ENCODE measurements at places on chromosomes 5 and 9.

- no peak for DNase-seq
Observed at GRCh38 chr5:144308906-144309670, 138.4 kb downstream of the KCTD16 start.

GRCh38 chr9:136808075-136808805 lies 492 bp downstream of the RABL6 start:
- no peak for DNase-seq

DNA sequence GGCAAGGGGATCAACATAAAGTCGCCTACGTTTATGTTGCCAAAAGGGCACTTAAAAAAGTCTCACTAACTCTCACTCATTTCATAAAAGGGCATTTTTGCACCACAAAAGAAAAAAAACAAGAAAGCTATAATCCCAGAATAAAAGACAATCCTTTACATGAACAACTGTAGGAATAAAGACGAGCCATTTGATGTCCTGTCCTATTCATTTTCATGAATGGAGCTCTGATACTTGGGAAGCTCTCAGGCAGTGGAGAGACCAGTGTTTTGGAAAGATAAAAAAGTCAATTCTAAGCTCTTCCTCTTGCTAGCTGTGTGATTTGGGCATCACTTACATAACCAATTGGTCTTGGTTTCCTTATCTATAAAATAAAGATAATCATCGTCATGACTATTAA lies 95.5 kb upstream of the EQTN start:
- DNase-seq = no peak

GRCh38 chr5:62450259-62450658 lies 37.7 kb downstream of the IPO11 start:
- no peak for DNase-seq

GRCh38 chr5:124981901-124982300 lies 235.5 kb upstream of the ZNF608 start:
- DNase-seq = no peak

GRCh38 chr9:15104826-15105420 lies 194.7 kb upstream of the FREM1 start:
- no peak for DNase-seq

DNA sequence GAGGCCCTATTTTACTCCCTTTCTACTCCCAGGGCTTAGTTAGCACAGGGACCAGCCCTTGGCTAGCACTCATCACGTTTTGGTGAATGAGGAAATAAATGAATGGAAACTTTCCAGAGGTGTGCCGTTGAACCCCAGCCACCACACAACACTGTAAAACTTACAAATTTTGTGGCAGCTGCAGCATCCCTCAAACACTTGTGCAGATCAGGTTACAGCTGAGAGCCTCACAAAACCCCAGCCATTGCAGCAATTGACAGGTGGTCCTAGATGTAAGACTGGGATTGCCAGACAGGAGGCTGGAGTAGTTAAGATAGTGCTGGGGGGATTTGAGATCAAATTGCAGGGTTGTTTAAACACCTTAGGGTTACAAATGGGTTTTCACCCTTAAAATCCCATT lies 482.2 kb upstream of the KIF2A start:
- no peak for DNase-seq

GRCh38 chr5:131022811-131023497 lies 142.1 kb downstream of the HINT1 start:
- no peak for DNase-seq

GRCh38 chr5:151686674-151687407 lies at the start of gene SPARC:
SPARC (minus strand) TSS chr5:151686915; CDS start chr5:151676188, 10,727 bp downstream.
- DNase-seq = no peak

DNA sequence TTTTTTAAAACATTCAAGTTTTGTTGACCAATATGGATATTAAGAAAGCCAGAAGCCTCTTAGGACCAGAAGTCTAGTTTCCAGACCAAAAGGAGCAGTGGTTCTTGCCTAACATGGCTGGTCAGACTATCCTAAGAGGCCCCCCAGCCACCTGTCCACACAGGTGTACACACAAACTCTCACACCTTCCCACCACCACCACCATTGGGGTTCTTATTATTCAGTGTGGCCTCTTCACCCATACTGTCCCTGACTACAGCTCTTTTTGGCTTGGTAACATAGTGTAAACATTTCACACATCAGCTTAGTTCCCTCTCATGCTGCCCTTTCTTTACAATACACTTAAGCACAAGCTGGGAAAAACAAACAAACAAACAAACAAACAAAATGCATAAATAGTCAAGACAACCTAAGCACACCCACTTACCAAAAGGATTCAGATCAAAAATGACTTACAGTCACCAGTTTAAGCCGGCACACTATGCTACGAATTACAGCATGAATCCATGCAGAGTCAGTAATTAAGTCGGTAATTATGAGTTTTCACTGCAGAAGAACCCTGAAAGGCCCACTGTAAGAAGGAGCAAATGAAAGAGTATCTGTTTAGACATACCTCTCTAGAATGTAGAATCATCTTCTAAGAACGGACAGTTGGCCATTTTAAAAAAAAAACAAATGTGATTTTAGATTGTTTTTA lies 9.5 kb downstream of the LHFPL2 start:
- no peak for DNase-seq

- no peak for DNase-seq
Observed at GRCh38 chr9:123402981-123403509, 47.0 kb downstream of the CRB2 start.

DNA sequence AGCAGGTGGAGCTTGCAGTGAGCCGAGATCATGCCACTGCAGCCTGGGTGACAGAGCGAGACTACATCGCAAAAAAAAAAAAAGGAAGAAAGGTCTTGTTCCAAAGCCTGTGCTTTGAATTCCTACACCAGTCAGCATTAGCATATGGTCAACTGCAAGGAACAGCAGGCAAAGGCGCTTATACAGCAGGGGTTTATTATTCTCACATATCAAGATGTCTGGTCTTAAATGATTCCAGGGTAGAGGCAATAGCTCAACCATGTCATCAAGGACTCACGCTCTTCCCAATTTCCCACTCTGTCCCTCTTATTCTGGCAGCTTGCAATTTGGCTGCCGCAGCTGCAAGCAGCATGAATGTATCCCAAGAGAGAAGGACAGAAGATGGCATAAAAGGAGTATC lies 28.6 kb upstream of the HRH2 start:
- no peak for DNase-seq

DNA sequence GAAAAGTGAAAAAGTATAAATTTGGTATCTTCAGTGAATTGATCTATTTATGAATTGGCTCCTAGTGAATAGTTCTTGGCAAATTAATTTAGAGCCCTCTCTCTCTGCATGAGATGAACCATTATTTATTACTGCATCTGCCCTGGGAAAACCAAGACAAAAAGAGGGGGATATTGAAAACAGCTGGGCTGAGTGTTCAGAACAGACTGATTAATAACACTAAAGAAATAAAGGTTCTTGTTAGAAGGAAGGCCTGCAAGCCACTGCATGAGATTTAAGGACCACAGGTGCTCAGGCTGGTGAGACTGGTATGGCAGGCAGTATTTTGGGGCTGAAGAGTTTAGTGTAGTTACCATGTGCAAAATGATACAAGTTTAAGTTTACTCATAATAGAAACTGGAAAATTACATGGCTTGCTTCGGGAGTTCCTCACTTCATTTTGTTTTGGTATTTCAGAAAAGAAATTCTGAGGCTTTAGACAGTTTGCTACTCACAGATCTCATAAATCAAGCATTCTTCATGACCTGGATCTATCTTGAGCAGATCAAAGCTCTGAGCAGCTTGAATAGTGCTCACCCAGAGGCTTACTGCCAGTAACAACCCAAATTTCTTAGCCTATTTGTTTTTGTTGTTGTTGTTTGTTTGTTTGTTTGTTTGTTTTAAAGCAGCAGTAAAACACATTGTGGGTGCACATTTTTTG lies 56.1 kb downstream of the KIAA1958 start:
- DNase-seq = no peak

DNA sequence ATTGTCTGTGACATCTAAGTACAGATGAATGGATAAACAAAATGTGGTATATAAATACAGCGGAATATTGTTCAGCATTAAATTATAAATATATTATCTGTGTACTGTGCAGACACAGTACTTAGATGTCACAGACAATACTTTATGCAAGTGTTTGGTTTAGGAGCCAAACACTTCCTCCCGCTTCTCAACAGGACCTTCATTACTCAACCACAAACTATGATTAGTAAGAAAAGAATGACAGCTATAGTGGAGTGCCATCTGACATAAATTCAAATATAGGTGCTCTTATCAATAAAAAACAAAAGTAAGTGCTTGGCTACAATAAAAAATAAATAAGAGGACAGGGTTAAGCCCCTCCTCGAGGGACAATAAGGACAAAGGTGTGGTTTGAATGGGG lies 38.9 kb upstream of the STX17 start:
- no peak for DNase-seq

DNA sequence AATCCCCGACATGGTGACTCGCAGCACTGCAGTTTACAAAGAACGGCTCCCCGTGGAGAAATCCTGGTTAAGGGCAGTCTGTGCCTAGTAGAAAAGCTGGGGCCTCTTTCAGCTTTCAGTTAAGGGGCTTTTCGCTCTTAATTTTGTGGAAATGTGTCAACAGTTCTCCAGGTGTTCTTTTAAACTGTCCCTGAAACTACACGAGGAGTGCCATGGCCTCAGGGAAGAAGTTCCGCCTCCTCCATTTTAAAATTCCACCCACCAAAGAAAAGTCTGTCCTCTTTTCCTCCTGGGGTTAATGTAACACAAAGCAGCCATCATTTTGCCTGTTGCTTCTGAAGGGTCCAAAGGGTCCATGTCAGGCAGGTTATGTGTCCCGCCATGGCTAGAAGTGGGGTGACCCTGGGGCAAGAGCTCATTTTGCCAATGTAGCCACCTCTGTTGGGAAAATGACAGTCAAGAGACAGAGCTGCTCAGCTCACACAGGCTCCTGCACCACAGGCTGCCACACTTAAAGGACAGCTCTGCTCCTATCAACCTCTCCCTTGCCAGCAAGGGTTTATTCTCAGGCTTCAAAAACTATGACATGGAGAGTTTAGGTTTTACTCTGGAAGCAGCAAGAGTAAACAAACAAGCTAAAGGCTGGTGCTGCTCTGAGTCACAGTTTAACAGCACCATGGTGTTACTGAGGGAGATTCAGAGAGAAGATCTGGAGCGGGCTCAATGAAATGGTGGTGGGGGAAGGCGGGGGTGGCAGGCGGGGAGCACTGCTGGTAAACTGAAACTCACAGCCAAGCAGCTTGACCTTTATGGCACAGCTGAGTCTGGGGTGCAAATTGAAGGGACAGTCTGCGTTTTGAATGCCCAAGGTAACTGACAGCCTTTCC lies 3.2 kb downstream of the WHRN start:
- DNase-seq = no peak

- DNase-seq = no peak
Observed at GRCh38 chr9:124580186-124580585, 73.0 kb upstream of the NR5A1 start.

DNA sequence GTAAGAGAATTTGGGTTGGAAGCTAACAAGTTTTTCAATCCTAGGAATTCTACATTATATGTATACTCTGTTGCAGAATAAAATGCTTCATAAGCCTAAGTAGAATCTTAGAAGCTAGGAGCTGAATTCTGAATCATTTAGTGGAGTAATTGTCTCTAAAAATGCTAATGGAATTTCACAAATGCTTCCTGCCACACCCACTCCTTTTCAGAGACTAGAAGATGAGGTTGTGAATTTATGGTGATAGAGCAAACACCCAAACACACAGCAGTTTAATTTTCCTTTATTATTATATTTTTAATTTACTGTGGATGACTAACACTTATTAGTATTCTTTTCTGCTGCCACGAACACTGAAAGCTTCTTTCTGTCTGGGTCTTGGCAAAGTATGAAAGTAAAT lies 208.0 kb upstream of the PDE4D start:
- DNase-seq = no peak

GRCh38 chr9:109010746-109011145 lies 2.6 kb downstream of the CTNNAL1 start:
- peak; percentile 61 for DNase-seq

- DNase-seq = no peak
Observed at GRCh38 chr9:12289711-12290110, 403.5 kb upstream of the TYRP1 start.

DNA sequence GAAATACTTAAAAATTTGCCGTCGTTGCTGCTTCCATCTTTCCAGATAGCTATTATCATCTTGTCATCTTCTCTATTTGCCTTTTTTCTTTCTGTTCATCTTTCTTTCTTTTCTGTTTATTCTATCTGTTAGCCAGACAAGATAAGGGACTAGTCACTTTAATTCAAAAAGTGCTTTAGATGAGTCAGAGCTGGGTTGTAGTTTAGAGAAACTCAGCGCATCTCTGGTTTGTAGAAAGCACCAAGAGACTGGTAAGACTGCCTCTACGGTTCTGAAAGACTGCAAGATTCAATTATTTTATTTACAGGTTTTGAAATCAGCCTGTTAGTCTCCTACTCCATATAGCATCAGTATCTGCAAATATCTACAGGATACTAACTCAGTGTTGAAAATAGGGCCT lies 562.8 kb upstream of the RIOK2 start:
- DNase-seq = no peak

GRCh38 chr5:116559239-116559638 lies 15.4 kb downstream of the SEMA6A start:
- no peak for DNase-seq

DNA sequence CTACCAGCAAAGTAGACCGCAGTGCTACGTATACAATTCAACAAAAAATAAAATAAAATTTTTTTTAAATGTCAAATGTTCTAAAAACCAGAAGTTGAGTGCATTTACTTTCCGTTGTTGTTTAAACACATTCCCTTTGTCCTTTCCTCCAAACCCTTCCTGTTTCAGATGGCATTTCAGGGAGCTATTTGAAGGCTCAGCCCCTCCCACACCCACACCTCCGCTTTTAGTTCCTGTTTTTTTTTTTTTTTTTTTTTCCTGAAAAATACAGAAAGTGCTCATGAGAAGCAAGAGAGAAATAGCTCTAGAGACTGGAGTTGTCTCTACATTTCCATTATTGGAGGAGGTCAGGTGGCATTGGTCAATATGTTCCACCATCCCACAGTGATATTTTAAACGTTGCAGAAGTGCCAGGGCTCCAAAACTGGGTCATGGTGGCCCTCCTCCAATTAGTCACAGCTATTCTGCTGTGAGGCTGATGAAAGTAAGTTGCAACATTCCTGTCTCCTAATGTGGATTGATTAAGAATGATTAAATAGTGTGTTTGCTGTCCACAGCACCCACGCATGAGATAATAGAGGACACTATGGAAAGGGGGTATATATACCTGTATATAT lies 106.9 kb downstream of the GABRG2 start:
- DNase-seq = no peak

GRCh38 chr5:61280205-61280604 lies 51.9 kb upstream of the ZSWIM6 start:
- DNase-seq = no peak

DNA sequence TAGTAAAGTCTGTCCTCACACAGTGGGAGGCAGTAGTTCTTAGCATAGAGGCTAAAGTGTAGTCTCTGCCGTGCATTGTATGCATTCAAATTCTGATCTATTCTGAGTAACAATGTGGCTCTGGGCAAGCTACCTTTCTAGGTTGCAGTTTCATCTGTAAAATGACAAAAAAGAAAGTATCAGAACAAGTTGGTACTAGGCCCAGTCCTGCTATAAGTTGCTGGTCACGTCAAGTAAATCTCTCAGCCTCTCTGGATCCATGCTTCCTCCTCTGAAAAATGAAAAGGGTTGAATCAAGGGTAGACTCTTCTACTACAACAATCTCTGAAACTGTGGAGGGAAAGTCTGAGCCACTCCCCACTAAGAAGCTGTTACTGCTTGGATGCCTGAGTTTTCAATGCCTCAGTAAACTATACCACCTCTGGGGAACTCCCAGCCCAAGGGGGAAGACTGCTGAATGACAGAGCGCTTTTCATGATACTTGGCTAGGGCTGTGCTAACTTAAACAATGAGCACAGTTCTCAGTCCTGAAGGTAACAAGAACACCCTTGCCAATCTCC lies 34.5 kb upstream of the SPARC start:
- no peak for DNase-seq

GRCh38 chr9:98147582-98147981 lies 28.6 kb upstream of the TRIM14 start:
- no peak for DNase-seq
